ENCODE measurements at places on chromosomes 13 and 19. TPM values are rescaled to one million over a fixed set of nuclear protein-coding genes. Genes with fewer than 3 reads are reported as not detected.

Gene PALM3
- 7.7 TPM for total RNA-seq

DNA sequence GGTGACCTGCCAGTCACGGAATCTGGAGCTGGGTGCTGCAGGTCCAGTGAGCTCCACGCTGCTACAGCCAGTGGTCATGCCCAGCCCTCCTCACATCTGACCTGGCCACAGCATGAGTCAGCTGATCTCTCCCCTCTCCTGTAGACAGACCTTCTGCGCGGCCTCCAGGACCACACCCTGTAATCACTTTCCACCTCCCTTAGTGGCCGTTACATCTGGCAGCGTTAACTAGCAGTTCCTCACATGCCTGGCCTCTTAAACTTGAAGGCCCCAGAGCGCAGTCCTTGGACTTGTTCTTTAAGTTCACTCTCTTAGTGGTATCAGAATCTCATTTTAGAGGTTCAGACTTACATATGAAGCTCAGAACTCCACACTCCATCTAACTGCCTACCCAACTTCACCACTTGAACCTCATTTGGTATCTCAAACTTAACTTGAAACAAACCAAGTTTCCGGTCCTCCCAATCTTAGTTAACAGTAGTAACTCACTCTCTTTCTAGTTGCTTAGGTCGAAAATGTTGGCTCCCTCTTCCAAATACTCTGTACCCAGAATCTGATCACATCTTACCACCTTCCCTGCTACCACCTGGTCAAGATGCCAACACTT is 22.7 kb downstream of the MIPEP start:
- no peak for DNase-seq

GRCh38 chr19:13689085-13689484 is 75.2 kb upstream of the MRI1 start:
- DNase-seq: no peak

- no peak for DNase-seq
Measured at GRCh38 chr13:42486711-42487198, 87.2 kb upstream of the TNFSF11 start.

Gene KLK3
- not detected for total RNA-seq

Gene SIAH3
- not detected for total RNA-seq

GRCh38 chr19:53908935-53909415 is at the start of gene CACNG7:
Gene CACNG7 (plus strand): TSS chr19:53909278. CDS start chr19:53912832, 3,554 bp downstream.
- no peak for DNase-seq

GRCh38 chr19:56084835-56085536 is 36.1 kb downstream of the ZNF787 start:
- no peak for DNase-seq

Gene SIGLEC5
- not detected for total RNA-seq

- no peak for DNase-seq
Measured at GRCh38 chr13:35480346-35480745, 3.9 kb upstream of the MAB21L1 start.

DNA sequence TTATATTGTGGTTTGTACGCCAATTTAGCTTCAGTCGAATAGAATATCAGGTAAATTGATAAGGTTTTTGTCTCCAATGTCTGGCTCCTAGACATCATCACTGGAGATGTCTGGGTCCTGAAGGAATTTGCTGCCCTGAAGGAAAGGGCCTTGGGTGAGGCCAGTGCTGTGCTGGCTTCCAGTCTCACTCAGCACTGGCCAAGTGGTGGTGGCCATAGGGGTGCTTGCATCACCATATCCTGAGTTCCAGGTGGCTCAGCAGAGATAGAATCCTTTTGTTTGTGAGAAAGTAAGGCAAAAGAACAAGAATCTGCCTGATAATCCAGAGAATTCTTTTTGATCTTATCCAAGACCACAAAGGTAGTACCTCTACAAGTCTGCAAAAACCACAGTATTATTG is 39.1 kb downstream of the UQCRFS1 start:
- DNase-seq: no peak

DNA sequence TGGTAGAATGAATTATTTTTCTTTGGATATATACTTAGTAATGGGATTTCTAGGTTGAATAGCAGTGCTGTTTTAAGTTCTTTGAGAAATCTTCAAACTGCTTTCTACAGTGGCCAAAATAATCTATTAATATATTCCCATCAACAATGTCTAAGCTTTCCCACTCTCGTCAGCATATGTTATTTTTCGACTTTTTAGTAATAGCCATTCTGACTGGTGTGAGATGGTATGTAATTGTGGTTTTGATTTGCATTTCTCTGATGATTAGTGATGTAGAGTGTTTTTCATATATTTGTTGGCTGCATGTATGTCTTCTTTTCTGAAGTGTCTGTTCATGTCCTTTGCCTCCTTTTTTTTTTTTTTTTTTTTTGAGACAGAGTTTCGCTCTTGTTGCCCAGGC is 90.2 kb upstream of the CSNK1A1L start:
- no peak for DNase-seq

Gene GJB6
- total RNA-seq: 3.1 TPM

Gene FUT1
- 6.9 TPM for total RNA-seq

Gene PEG3
- not detected for total RNA-seq

- DNase-seq: no peak
Measured at GRCh38 chr13:37944869-37945442, 75.4 kb upstream of the TRPC4 start.

GRCh38 chr13:100178309-100178708 is 89.4 kb downstream of the PCCA start:
- DNase-seq: no peak

Gene GZMM
- not detected for total RNA-seq

Gene PDS5B
- total RNA-seq: 58.8 TPM

GRCh38 chr13:81395368-81395767 is 1054.4 kb upstream of the SPRY2 start:
- DNase-seq: no peak

DNA sequence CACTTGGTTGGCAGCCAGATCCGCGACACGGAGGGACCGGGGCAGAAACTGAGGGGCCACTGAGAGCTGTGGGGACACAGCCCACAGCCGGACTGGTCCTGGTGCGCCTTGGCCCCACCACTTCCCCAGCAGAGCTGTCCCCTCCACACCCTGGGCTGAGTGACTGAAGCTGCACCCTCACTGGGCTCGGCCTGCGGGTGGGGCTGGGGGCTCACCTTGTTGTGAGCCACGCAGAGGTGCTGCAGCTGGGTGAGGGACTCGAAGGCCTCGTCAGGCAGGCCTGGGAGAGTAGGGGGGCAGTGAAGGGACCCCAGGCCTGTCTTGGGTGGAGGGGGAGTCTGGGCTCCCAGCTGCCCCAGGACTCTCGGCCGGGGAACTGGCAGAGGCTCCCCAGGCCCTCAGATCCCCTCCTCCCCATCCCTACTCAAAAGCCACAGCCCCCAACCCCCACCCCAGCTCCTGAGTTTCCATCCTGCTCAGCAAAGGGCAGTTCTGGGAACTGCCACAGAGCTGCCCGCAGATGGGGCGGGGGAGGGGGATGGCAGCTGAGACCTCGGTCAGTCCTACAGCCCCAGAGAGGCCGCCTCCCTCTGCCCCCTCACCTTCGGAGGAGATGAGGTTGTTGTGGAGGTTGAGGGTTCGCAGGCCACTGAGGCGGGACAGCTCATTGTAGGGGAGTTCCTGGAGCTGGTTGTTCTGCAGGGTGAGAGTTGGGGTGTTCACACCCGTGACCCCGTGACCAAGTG is 2.3 kb downstream of the PODNL1 start:
- DNase-seq: no peak

GRCh38 chr19:11284515-11284914 is 11.4 kb upstream of the TSPAN16 start:
- DNase-seq: no peak

DNA sequence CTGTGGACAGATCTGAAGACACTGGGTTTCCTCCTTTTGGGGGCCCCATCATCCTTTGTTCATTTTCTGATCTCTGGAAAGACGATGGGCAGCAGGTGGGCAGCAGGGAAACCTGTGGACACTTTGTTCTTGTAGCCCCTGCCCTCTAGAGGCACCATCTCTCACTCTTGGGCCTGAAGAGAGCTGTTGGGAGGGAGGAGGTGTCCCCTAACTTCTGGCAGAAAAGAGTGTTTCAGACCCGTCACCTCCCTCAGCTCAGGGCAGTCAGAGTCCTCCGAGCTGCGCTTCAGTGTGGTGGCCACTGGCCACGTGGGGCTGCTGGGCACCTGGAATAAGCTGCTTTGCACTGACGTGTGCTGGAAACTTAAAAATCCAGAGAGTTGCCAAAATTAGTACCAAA is 26.9 kb upstream of the RNF17 start:
- DNase-seq: no peak

- DNase-seq: no peak
Measured at GRCh38 chr13:100365680-100366079, 222.9 kb downstream of the GGACT start.

DNA sequence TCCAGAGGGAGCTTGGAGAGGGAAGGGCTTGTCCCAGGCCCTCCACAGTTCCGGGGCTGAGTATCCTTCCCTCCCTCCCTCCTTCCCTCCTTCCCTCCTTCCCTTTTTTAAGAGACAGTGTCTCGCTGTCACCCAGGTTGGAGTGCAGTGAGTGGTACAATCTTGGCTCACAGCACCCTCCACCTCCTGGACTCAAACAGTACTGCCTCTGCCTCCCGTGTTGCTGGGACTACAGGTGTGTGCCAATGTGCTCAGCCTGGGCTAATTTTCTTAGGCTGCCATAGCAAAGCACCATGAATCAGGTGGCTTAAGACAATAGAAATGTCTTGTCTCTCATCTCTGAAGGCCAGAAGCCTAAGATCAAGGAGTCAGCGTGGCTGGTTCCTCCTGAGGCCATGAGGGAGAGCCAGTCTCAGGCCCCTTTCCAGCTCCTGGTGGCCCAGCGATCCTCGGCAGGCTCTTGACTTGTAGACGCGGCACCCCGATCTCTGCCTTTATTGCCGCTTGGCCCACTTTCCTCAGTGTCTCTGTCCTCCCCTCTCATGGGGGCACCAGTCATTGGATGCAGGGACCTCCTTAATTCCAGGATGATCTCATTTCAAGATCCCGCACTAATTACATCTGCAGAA is 47.5 kb downstream of the CRTC1 start:
- DNase-seq: no peak

DNA sequence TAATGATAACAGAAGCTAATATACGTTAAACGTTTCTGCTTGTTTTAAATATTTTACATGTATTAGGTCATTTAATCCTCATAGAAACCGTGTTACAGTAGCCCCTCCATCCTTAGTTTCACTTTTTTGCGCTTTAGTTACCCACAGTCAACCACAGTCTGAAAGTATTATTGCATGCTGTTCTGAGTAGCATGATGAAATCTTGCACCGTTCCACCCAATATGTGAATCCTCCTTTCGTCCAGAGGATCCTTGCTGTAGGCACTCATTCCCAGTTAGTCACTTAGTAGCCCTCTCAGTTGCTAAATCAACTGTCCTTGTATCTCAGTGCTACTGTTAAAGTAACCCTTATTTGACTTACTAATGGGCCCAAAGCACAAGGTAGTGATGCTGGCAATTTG is 257.8 kb downstream of the ENOX1 start:
- DNase-seq: no peak

- no peak for DNase-seq
Measured at GRCh38 chr13:49615836-49616675, 12.3 kb upstream of the ARL11 start.

Gene DIAPH3
- total RNA-seq: 11.4 TPM

Gene FPR3
- total RNA-seq: not detected

Gene GARIN5A
- 11.6 TPM for total RNA-seq

Gene CD37
- total RNA-seq: not detected

Gene VSTM2B
- not detected for total RNA-seq

DNA sequence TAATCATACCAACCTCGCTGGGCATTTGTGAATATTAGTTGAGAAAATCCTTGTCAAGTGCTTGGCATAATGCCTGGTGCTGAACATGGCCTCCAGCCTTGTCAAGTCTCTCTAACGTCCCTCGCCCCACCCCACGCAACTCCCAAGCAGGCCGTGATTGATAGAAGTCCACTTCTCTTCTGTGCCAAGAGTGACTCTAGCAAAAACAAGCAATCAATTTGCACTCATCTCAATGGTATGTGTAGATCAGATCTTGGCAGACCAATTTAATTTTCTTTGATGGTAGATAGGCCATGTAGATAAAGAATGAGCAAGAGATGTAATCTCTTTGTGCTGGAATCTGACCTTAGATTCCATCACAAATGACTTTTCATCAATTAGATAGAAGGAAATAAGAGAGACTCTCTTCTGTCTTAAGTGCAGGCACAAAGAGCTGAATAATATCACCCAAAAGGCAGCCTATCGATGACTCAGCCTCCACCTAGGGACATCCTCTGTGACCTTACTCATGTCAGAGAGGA is 31.0 kb upstream of the KATNAL1 start:
- no peak for DNase-seq

DNA sequence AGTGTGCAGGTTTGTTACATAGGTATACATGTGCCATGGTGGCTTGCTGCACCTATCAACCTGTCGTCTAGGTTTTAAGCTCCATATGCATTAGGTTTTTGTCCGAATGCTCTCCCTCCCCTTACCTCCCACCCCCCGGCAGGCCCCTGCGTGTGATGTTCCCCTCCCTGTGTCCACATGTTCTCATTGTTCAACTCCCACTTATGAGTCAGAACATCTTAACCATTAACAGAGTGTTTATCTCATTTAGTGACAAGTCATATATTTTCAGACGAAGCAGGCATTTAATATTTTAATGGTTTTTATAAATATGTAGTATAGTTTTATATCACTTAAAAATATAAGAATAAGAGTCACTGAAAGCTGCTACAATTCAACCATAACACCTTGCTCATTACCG is 780.5 kb upstream of the ARGLU1 start:
- DNase-seq: no peak

Gene TMIGD2
- not detected for total RNA-seq

DNA sequence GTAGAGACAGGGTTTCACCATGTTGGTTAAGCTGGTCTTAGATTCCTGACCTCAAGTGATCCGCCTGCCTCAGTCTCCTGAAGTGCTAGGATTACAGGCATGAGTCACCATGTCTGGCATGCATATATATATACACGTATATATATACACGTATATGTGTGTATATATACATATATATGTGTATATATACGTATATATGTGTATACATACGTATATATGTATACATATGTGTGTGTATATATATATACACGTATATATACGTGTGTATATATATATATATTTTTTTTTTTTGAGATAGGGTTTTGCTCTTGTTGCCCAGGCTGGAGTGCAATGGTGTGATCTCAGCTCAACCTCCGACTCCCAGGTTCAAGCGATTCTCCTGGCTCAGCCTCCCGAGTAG is 11.9 kb downstream of the DNMT1 start:
- no peak for DNase-seq

Gene GNA15
- total RNA-seq: not detected

Gene RNF225
- not detected for total RNA-seq

Gene CDX2
- 31.0 TPM for total RNA-seq

GRCh38 chr19:39408392-39409207 is 2.0 kb downstream of the ZFP36 start:
- DNase-seq: no peak

DNA sequence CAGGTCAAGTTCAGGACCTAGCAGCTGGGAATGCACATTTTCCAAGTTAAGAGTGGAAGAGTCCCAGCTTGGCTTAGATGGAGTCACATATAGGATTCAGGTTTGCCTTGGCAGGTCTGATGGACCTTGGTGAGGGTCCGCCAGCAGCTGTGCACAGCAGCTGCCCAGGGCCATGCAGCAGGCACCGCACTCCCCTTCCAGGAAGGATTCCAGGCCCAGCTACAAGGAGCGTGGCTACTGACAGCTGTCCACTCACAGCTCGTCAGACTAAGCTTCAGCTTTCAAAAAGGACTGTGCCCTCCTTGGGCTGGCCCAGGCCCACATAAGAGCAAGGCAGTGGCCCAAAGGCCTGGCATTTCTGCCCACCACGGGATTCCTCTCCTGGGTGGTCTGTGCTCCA is 68.4 kb downstream of the ALOX5AP start:
- no peak for DNase-seq
